ENCODE measurements at places on chromosomes 16 and 17.

GRCh38 chr16:4604401-4604800 is 10.3 kb downstream of the UBALD1 start:
- no peak for DNase-seq

GRCh38 chr16:10740845-10741208 is 2.8 kb upstream of the NUBP1 start:
- DNase-seq, result no peak

- DNase-seq, result no peak
These were observed 43.3 kb upstream of the CBFA2T3 start for GRCh38 chr16:89020068-89020924.

GRCh38 chr16:66487580-66488275 is 60.6 kb downstream of the BEAN1 start:
- no peak for DNase-seq

DNA sequence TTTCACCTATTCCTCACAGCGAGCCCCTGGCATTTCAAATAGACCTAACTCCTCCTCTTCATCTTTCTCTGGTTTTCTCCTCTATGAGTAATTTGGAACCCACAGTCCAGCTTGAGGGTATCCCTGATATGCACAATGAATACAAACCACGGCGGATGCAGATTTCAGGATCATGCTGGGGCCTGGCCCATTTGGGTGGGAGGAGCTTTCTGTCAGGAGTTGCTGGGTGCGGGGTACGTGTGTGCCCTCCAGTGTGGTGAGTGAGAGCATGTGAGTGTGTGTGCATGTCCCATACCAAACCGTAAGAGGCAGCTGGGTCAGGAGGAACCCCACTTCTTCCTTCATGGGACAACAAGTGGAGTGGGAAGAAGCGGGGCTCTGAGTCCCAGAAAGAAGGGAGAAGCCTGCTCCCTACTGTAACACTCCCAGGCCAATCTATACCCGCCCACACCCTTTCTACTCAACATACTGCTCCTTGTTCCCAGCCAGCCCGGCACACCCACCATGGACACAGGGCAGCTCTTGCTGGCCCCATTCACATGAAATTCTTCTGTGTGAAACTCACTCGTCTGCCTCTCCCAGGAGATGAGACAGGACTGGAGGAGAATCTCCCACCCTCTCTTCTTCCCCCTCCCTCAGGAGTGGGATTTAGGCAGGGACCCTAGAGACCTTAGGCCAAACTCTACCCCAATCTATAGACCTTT is 18.4 kb downstream of the CNTNAP1 start:
- no peak for DNase-seq

DNA sequence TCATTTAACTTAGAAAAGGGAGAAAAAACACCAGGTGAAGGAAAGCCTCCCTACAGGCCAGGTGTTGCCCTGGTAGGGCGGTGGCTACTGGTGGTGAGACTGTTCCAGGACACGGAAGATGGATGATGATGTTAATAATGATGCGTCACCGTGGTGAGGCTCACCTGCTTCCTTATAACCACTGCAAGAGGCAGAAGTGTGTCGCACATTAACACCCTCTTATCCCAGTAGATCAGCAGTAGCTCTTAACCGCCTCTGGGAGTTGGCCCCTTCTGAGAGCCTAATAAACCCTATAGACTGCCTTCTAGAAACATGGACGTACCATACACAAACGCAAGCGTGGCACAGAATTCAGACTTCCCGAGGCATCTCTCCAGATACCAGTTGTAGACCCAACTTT is 7.8 kb downstream of the BFAR start:
- no peak for DNase-seq

DNA sequence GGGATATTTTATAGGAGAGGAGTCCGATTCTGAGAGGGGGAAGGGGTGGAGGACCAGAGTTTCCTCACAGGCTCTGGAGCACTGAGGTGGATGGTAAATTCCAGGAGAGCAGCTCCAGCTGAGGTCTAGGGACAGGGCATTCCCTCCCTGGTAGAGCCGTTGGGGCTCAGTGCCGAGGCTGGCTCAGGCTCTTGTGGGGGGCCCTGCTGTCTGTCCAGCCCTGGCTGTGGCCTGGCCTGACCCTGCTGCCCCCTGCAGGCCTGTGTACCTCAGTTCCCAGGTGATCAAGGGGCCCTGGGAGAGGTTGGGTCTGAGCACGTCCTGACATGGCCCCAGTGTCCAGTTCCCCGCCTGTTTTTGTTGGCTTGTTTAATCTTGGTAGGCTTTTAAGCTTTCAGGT is 16.8 kb downstream of the ZNF750 start:
- no peak for DNase-seq

DNA sequence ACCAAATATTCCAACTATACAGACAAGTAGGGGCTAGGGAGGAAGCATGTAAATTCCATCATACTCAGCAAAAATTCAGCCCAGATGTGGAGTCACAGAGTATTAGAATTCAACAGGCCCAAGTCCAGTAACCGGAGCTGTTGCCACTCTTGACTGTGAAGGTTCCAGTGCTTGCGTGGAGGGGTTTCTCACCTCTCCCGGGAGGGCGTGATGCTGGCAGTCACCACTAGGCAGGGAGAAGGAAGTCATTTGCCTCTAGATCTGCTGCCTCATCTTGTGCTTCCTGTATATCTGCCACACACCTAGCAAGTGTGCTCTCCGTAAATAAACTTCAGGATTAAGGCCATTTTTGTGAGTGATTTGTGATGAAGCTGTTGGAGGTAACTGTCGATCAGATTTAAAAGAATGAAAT is 1.0 kb upstream of the CKLF start:
- peak; percentile 72 for DNase-seq

DNA sequence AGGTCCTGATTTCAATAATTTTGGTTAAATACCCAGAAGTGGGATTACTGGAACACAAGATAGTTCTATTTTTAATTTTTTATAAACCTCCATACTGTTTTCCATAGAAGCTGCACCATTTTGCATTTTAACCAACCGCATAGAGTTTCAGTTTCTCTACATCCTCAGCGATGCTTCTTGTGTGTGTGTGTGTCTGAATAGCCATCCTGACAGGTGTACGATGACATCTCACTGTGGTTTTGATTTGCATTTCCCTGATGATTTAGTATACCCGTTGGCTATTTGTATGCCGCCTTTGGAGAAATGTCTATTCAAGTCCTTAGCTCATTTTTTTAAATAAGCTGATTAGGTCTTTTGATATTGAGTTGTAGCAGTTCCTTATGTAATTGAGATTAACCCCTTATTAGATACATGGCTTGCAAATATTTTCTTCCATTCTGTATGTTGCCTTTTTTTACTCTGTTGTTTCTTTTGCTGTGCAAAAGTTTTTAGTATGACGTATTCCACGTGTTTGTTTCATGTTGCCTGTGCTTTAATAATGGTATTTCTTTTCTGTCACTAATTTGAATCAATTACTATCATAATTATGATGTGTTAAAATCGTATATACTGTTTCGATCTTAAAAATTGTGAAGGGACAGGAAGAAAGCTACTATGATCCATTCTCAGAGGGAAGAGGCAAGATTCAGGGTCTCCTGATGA is 227.2 kb upstream of the MON1B start:
- DNase-seq, result no peak

DNA sequence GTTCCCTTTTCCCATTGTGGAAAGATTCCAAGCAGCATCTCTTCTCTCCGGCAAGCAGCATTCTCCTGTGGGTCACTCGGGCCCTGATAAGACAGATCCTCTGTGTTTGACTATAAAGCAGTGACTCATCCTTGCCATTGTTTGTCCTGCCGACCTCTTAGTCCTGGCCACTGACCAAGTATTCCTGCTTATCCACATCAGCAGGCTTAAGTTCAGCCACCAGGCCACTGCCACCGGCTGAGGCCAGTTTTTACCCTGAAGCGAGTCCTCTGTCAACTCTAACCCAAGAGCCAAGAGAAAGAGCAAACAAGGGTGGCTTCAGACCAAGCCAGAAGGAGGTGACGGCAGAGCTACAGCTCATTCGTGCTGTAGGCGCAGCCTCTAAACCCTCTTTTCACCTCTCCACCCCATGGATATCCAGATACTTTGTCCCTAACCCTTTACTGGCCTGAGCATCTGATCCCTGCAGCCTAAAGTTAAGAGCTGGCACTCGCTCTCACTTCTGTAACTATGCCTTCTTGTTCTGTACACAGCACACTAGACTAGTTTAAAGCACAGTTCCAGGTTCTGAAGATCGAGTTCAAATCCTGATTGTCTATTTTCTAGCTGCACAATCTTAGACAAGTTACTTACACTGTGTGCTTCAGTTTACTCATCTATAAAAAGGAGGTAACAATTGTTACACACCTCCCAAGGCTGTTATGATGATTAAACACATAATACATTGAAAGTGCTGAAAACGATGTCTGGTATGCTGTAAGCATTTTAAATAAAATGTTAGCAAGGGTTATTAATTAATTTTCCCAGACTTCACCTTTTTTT is 31.0 kb downstream of the SOX9 start:
- DNase-seq, result no peak

DNA sequence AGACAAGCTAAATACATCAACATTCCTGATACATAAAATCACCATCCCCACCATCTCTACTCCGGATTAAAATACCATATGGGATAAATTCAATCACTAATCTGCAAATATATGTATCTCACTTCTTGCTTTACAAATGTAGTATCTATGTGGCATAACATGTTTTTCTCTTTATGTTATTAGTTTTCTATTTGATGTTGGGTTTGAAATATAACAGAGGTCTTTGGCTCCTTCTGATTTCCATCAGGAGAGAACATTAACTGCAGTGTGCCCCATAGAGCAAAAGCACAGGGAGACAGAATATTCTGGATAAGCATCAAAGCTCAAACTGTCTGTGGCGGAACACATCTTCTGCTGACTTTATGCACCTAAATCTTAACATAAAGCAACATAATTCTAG is 547.2 kb upstream of the CDH8 start:
- no peak for DNase-seq

GRCh38 chr17:74211912-74212208 is 1.5 kb upstream of the TTYH2 start:
- no peak for DNase-seq

GRCh38 chr16:3695610-3696369 is 21.5 kb downstream of the TRAP1 start:
- peak; percentile 12 for DNase-seq

GRCh38 chr16:19338335-19338734 is 52.8 kb downstream of the CLEC19A start:
- DNase-seq, result no peak

DNA sequence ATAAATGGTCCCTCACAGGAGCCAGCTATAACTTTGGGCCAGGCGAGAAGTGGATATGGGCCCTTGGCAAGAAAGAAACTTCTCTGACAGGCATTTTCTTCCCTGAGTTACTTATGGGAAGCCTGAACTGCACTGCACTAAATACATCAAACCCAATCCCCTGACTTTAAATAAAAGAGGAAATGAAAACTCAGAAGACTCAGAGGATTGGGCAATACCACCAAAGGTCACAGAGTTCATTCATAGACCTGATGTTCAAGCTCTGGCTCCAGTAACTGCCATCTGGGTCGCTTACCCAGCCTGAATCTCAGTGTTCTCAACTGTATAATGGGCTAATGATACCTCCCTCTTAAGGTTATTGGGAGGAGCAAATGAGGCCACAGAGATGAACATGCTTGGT is 815 bp downstream of the KRT35 start:
- no peak for DNase-seq

DNA sequence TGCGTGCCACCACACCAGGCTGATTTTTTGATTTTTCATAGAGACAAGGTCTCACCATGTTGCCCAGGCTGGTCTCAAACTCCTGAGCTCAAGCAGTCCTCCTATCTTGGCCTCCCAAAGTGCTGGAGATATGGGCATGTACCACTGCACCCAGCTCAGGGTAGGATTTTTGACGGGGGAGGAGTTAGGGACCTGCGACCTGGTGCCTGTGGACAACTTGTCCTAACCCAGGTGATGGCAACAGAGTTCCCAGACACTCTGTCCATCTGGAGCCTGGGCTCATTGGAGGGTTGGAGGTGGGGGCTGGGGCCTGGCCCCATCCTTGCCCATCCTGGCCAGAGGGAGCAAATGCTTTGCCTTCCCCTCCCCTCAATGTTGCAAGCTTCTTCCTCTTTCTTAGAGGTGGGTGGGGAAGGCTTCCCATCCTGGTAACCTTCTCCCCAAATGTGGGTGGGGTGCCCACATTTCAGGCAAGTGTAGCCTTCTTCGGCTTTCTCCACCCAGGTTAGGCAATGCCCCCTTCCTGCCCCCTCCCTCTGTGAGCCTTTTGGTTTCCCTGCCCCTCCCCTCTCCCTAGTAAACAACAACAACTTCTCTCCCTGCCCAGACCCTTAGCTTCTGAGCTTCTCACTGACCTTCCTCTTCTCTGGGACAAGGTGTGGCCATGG is 24.9 kb downstream of the RARA start:
- DNase-seq, result peak; percentile 91

- DNase-seq, result peak; percentile 46
These were observed 2.5 kb downstream of the TUBB3 start for GRCh38 chr16:89925596-89926079.

DNA sequence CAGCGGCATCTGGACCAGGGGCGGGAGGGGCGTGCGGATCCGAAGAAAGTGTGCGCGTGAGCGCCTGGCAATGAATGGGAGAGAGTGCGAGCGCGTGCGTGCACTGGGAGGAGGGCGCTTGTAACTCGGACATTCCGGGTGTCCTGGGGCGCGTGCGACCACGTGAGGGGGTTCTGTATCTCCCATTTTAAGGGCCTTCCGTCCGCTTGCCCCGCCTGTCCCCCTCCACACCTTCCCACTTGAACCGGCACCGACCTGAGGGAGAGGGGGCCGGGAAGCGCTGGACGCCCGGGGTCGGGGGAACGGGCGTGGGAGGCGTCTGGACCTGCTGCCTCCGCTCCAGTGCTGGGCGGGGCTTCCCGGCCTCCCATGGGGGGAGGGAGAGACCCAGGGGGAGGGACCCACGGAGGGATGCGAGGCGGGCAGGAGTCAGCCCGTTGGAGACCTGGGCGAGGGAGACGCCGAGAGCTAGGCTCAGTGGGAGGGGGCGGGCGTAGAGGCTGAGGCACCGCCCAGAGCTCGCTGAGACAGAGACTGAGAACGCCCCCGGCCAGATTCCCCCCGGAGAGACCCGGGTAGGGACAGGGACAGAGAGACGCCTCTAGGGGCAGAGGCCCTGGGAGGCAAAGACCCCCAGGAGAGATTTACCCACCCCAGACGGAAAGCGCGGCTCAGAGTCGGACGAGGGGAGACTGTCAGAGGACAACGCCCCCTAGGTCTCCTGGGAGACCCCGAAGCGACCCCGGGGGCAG is at the start of gene KREMEN2:
Gene KREMEN2, plus strand, starts transcription at position 553 of the 752 bp plus-strand sequence. CDS start 246 bp downstream, outside the sequence.
- peak; percentile 72 for DNase-seq

- DNase-seq, result no peak
These were observed 5.9 kb downstream of the MEIOB start for GRCh38 chr16:1865902-1866690.

- DNase-seq, result no peak
These were observed 185.3 kb downstream of the ZNF423 start for GRCh38 chr16:49670627-49671026.

DNA sequence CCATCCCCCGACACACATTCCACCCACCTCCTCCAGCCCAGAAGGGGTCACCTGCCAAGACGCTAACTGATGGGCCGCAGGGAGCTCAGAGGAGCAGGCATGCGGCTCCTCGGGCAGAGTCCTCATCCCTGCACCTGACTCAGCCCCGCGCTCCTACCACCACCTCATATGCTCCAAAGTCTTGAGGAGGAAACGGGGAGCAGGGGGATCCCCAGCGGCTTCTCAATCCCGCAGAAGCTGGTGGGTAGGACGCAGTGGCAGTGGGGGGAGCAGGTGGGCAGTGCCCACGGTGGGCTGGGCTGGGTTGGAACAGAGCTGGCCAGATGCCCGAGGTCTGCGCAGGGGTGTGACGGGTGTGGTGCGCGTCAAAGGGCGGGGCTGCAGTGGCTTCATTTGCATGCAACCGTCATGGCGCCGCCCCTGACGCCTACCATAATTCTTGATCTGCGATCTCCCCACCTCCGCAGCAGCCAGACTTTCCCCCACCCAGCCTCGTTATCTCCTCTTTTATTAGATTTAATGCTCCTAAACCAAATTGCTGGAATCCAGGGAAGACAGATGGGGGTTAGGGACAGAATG is 39.0 kb upstream of the EMP2 start:
- peak; percentile 70 for DNase-seq

All from suppressor macrophage (primary cell).